ENCODE measurements at places on chromosomes 12 and 14. TPM values are rescaled to one million over a fixed set of nuclear protein-coding genes. Genes with fewer than 3 reads are reported as not detected.
A peak's percentile ranks its signal among the peaks of the same experiment; 100 is the strongest.

DNA sequence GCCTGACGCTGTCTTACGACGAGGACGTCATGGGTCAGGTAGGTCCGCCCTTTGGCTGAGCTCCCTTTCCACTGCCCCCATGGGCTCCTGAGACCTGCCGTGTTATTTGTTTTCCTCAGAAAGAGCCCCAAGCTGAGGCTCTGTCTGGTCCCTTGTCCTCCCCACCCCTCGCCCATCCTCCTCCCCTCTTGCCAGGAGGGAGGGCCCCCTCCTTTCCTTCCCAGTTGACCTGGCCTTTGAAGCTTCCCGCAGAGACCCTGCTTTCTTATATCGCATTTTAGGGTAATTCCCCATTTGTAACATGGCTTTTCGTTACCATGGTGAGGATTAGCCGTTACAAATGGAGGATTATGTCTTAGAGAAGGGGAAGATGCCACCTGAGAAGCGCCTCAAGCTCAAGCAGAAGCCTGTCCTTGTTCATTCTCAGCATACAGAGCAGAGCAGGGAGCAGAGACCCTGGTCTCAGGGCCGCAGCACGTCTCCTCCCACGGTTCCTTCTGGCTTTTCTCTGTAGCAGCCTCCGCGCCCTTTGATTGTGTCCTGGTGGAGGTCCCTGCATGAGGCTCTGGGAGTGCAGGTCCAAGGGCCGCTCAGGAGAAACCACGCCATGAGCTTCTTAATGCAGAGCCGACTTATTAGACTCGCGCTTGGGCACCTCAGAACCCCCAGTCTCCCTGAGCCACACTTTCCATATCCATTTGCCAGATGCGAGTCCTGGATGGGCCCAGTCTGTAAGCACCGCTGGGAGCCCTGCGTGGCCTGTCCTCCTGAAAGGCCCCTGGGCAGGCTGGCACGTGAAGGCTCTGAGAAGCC lies 47.2 kb downstream of the UBE3B start:
- H3K36me3 ChIP-seq = peaks cover 62% of the 10 kb centered on the region
- no peaks in the 10 kb centered on the region for H3K27me3 ChIP-seq
- no peak for DNase-seq
- H3K4me1 ChIP-seq = no peaks in the 10 kb centered on the region
- H3K4me3 ChIP-seq = no peak overlapping the region

DNA sequence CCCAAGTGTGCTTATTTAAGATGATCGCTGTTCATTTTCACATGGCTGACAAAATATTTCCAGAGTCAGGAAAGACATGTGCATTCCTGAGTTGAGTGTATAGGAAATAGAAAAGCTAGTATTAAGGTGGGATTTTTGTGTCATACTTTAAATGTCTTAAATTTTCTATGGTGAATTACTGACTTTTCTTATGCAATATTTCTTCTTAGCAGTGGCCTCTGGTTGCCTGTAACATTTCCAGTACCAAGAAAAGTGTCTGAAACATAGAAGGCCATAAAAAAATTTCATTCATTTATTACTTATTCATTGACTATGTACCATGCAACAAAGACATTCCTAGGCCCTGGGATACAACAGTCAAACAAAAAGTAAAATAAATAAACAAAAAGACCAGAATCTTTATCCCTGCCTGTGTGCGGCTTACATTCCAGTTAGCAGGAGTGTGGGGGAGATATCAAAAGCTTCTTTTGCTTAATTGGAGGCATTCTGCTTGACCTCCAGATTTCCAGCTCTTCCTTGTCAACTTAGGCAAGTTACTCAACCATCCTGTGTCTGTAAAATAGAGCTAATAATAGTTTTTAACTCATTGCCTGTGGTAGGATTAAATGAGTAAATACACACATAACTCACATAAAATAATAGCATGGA lies 216.3 kb upstream of the FLRT2 start:
- H3K36me3 ChIP-seq = no peaks in the 10 kb centered on the region
- H3K4me3 ChIP-seq = no peak overlapping the region
- no peak overlapping the region for H3K27ac ChIP-seq
- H3K27me3 ChIP-seq = no peaks in the 10 kb centered on the region
- DNase-seq = no peak

DNA sequence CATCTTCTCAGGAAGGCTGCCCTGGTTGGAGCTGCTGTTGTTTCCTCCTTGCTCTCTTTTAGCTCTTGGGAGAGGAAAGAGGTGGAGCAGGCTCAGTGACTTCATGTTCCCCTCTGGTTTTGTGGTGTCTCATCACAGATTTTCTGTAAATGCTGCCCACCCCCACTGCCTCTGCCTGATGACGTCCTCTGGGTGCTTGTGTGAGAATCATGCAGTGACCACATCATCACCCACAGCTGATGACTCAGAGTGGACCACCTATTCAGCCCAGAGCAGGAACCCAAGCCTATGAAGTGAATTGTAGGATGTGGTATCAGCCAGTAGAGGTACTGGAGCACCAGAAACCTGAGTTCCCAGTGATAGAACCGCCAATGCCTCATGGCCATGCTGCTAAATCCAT lies at the start of gene GZMB:
Gene GZMB, minus strand, starts transcription at position 33 of the 400 bp plus-strand sequence. Its CDS starts 30 bp downstream, at position 3.
- H3K4me1 ChIP-seq = peaks cover 14% of the 10 kb centered on the region
- H3K27me3 ChIP-seq = no peaks in the 10 kb centered on the region
- DNase-seq = no peak
- no peaks in the 10 kb centered on the region for H3K36me3 ChIP-seq

The TCTN2 gene
- 21.3 TPM for total RNA-seq

- H3K4me1 ChIP-seq = no peaks in the 10 kb centered on the region
- no peak for DNase-seq
- no peak overlapping the region for H3K27ac ChIP-seq
- H3K4me3 ChIP-seq = no peak overlapping the region
Measured at GRCh38 chr14:25150401-25150800, 100.5 kb upstream of the STXBP6 start.

The FOXG1 gene
- total RNA-seq = 0.11 TPM

DNA sequence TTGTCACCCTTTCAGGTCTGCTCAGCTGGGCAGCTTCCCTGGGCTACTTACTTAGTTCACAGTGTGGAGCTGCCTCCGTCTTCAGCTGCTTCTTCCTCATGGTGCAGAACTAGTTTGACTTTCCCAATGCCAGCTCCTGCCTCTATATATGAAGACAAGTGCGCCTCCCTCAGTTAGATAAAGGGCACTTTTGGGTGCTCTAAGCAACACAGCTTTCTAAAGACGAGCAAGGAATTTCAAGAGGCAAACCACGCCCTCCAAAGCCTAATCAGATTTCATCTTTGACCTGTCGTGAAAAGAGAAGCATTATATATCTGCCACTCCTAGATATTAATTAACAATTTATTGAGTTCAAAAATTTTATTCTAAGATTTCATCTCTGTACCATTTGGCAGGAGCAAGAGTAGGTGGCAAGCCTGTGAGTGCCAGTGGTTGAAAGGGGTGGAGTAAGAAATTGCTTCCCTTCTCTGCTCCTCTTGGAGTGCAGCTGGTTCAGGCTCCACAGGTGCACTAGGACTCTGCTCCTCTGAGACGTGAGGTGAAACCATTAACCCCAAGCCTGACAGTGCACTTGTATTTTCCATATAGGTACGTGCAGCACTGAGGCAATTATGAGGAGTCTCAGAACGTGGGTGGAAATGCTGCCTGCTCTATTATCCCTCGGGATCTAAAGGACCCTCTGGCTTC lies 2.1 kb upstream of the SLC11A2 start:
- peaks cover 25% of the 10 kb centered on the region for H3K4me1 ChIP-seq
- H3K36me3 ChIP-seq = no peaks in the 10 kb centered on the region
- peak; percentile 40 for DNase-seq
- H3K27ac ChIP-seq = peak overlapping the region; percentile 50
- H3K27me3 ChIP-seq = no peaks in the 10 kb centered on the region
- H3K4me3 ChIP-seq = no peak overlapping the region

The SLC17A8 gene
- not detected for total RNA-seq

The DCN gene
- 1,367 TPM for total RNA-seq

DNA sequence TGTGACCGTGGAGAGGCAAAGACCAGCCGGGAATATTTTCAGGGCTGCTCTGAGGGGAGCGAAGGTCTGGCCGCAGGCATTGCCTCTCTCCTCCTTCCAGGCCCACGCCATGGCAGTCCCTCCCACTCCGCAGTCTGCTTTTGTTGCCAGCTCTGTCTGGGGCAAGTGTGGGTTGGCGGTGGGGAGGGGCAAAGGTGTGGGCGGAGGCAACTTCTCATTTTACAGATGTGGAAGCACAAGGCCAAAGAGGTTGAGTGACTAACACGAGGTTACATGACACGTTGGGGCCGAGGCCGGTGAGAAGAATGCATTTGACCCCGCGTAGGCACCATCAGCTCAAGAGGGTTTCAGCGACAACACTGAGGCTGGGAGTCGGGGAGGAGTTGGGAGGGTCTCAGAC lies 6.1 kb upstream of the FAIM2 start:
- H3K36me3 ChIP-seq = no peaks in the 10 kb centered on the region
- peaks cover 21% of the 10 kb centered on the region for H3K4me1 ChIP-seq
- no peak overlapping the region for H3K4me3 ChIP-seq
- H3K27ac ChIP-seq = peak overlapping the region; percentile 58
- H3K27me3 ChIP-seq = no peaks in the 10 kb centered on the region
- DNase-seq = peak; percentile 79

The RABGGTA gene
- 30.8 TPM for total RNA-seq

The CACNA2D4 gene
- 2.6 TPM for total RNA-seq

- H3K4me1 ChIP-seq = no peaks in the 10 kb centered on the region
- peak overlapping the region; percentile 48 for H3K27ac ChIP-seq
- no peaks in the 10 kb centered on the region for H3K36me3 ChIP-seq
- no peak for DNase-seq
- H3K27me3 ChIP-seq = no peaks in the 10 kb centered on the region
Measured at GRCh38 chr14:63295231-63295685, 23.5 kb downstream of the GPHB5 start.

- no peak overlapping the region for H3K27ac ChIP-seq
- DNase-seq = no peak
- no peaks in the 10 kb centered on the region for H3K4me1 ChIP-seq
- no peak overlapping the region for H3K4me3 ChIP-seq
- H3K27me3 ChIP-seq = no peaks in the 10 kb centered on the region
Measured at GRCh38 chr12:44357494-44357893, 518.6 kb downstream of the NELL2 start.

The PELI2 gene
- total RNA-seq = 11.7 TPM

The OLR1 gene
- 1.1 TPM for total RNA-seq

- H3K4me1 ChIP-seq = peaks cover 18% of the 10 kb centered on the region
- no peaks in the 10 kb centered on the region for H3K36me3 ChIP-seq
- no peak overlapping the region for H3K27ac ChIP-seq
Measured at GRCh38 chr14:77053046-77053841, 24.7 kb upstream of the IRF2BPL start.

The BCL11B gene
- 1.8 TPM for total RNA-seq

- H3K4me3 ChIP-seq = no peak overlapping the region
- no peaks in the 10 kb centered on the region for H3K27me3 ChIP-seq
- H3K36me3 ChIP-seq = no peaks in the 10 kb centered on the region
- no peak overlapping the region for H3K27ac ChIP-seq
- H3K4me1 ChIP-seq = no peaks in the 10 kb centered on the region
Measured at GRCh38 chr12:40502322-40502721, 189.9 kb upstream of the CNTN1 start.

- H3K27me3 ChIP-seq = no peaks in the 10 kb centered on the region
- no peak overlapping the region for H3K27ac ChIP-seq
- peaks cover 32% of the 10 kb centered on the region for H3K4me1 ChIP-seq
Measured at GRCh38 chr12:106871477-106871876, 84.2 kb upstream of the TMEM263 start.

The ANKRD9 gene
- 58.3 TPM for total RNA-seq

The KRT86 gene
- total RNA-seq = 0.46 TPM

The CIT gene
- total RNA-seq = 1.8 TPM

DNA sequence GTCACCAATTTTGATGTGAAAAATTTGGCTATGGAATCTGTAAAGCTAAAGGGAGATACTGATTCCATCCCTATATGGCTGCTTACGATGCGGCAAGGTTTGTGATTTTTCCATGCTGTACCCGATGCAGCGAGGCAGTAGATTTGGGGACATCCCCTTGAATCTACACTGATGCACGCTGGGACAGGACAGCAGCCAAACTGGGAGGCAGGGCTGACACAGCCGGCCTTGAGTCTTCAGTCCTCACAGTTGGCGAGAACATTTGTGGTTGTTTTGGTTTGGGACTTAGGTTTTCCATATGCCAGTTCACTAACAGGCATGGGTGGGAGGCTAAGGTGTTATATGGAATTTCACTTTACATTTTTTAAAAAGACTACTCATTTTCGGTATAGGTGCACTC lies 3.8 kb downstream of the GALNT16 start:
- no peaks in the 10 kb centered on the region for H3K27me3 ChIP-seq
- H3K4me1 ChIP-seq = peaks cover 6% of the 10 kb centered on the region
- H3K36me3 ChIP-seq = no peaks in the 10 kb centered on the region
- no peak overlapping the region for H3K4me3 ChIP-seq

The HSPA2 gene
- total RNA-seq = 9.6 TPM

DNA sequence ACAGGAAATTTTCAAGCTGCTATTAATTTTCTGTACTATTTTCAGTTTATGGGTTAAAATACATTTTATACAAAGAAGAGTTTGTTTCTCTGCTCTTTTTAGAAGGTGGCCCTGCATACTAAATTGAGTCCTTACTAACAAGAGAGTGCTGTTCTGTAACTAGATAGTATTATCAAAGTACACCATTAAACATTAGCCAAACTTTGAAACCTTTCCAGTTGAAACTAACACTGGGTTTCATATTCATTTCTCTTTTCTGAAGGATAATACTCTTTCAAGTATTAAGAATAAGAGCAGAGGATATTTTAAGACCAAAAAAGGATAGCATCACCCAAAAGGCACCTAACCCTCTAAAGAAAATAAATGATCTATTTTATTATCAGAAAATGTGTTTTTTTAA lies 47.2 kb downstream of the PEBP1 start:
- peaks cover 4% of the 10 kb centered on the region for H3K4me1 ChIP-seq
- no peaks in the 10 kb centered on the region for H3K36me3 ChIP-seq
- H3K27me3 ChIP-seq = no peaks in the 10 kb centered on the region
- no peak for DNase-seq
- H3K4me3 ChIP-seq = no peak overlapping the region

The INSM2 gene
- not detected for total RNA-seq

DNA sequence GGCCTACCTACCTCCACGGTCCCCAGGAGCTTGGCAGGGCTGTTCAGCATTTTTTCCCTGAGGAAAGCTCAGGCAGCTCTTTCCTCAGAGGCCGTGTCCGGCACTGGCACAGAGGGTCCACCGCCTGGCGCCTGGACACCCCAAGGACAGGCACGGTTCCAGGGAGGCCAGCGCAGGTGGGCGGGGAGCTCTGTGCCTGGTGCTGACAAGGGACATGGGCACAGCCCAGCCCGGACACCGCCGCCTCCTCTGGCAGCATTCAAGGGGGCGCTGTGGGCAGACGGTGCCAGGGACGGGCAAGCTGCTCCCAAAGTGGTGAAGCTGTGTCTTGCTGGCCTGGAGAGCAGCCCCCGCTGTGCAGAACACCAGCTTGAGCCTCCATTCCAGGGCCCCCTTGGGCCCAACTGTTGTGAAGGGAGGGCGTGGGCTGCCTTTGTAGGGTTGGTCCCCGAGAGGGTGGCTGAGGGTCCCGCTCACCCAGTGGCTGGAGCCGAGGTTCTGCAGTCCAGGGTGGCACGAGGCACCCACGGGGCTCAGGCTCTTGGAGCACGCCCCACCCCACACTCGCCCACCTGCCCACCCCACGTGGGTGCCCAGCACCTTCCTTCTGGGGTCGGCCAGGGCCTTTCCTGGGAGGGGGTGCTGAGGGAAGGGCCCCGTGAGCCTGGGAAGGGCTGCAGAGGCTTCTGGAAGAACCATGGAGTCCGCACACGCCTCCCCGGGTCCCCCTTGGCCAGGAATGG lies 29.3 kb upstream of the TEX22 start:
- DNase-seq = no peak
- H3K4me1 ChIP-seq = no peaks in the 10 kb centered on the region
- H3K27ac ChIP-seq = no peak overlapping the region
- H3K4me3 ChIP-seq = no peak overlapping the region

- no peaks in the 10 kb centered on the region for H3K36me3 ChIP-seq
- H3K27ac ChIP-seq = no peak overlapping the region
- no peak for DNase-seq
- H3K4me1 ChIP-seq = no peaks in the 10 kb centered on the region
- no peaks in the 10 kb centered on the region for H3K27me3 ChIP-seq
Measured at GRCh38 chr14:26138764-26139445, 458.9 kb downstream of the NOVA1 start.

All from thyroid gland (tissue), 4 donors.